ENCODE measurements at places on chromosomes 16 and 17.

DNA sequence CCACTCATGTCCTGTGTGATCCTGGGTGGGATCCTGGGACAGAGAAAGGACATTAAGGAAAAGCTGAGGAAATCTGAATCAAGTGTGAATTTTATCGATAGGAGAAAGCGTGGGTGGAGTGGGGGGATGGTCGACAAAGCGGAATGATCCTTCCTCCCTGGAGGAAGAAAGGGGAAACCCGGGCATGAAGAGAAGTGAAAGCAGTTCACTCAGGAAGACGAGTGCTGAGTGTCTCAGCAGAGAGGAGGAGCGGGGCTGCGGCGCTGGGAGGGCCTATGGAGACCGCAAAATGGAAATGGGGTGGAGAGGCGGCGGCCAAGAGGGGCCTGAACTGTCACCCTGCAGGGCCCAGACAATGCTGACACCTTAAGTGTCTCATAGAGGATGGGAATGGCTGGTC is 8.7 kb downstream of the ZDHHC7 start:
- DNase-seq, result no peak

GRCh38 chr16:2487903-2488531 is 13.1 kb downstream of the TBC1D24 start:
- no peak for DNase-seq

DNA sequence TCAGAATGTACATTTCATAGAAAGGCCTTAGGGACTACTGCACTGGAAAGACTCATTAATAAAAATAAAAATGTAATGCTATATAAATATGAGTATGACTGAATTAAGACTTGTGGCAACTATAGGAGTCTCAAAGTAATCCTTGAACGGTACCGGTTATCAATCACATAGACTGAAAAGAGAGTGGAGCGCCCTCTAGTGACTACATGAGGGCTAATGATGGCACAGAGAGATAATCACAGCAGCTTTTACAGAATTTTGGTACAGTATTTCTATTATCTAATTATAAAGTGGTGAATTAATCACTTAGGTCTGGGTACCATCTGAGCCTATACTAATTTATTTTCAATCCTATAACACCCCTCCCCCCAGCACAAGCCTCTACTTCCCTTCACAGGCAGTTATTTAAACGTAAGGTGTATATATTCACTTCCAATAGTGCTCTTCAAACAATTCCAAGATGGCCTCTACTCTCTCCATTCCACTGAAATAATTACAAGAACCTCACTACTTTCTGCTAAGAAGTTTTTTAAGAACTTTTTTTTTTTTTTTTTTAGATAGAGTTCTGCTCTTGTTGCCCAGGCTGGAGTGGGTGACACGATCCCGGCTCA is 40.7 kb upstream of the ANKFY1 start:
- no peak for DNase-seq

- no peak for DNase-seq
These were observed 740.5 kb upstream of the EEF2KMT start for GRCh38 chr16:5838071-5838470.

GRCh38 chr16:66273644-66274334 is 92.7 kb upstream of the CDH5 start:
- no peak for DNase-seq

DNA sequence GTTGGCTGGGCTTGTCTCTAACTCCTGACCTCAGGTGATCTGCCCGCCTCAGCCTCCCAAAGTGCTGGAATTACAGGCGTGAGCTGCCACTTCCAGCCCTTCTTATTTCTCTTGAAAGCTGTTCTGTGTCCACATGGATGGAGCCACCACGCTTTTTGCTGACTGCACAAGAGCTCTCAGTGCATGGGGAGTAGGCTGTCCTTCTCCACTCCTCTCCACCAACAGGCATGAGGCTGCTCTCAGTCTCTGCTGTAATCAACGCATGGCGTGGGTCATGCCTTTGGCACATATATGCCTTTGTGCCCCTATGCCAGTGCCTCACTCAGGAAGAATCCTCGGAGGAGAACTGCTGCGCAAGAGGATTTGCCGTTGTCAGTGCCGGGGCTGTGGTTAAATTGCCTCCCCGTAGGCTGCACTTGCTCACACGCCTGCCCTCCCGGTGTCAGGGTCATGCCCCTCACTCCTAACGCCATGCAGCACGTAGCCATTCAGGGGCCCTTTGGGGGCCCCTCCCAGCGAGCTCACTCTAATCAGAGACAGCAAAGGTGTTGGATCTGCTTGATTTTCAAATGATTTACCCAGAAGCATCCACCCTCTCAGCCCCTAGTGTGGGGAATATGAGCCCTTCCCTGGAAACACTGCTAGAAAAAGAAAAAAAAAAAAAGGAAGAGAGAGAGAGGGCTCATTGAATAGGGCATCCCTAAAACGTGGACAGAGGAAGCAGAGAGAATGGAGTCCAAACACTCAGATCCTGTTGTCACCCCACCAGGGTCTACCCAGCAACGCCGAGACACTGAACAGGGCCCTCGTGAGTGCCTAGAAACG is 47.5 kb upstream of the ZCCHC14 start:
- DNase-seq, result no peak

DNA sequence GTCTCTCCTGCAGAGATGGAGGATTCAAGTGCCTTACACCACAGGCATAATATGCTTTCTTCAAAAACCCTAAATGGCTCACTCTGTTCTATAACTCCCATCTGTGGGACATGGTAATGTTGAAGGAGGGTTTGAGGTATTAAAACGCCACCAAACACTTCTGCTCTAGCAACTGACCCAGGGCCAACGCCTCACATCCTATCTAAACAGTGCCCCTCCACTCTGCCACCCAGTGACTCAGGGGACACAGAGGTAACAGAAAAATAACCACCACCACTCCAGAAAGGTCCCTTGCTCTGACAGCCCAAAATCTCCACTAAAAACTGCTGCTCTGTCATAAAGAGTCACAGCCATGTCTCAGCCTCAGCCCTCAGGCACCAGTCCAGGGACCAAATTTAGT is 17.7 kb downstream of the NPRL3 start:
- DNase-seq, result no peak
